Mammary epithelial cell (primary cell): ENCODE measurements at places on chromosomes 7 and 10. TPM values are rescaled to one million over a fixed set of nuclear protein-coding genes. Genes with fewer than 3 reads are reported as not detected.

- no peak for DNase-seq
Measured at GRCh38 chr7:137948083-137948844, 53.6 kb downstream of the CREB3L2 start.

NRCAM gene
- 42.5 and 48.6 TPM in 2 replicates for total RNA-seq

GRCh38 chr10:13308096-13308495 is 8.2 kb upstream of the PHYH start:
- DNase-seq, result no peak

PTPRZ1 gene
- 46.1 and 50.0 TPM in 2 replicates for total RNA-seq

GRCh38 chr10:75137533-75138438 is 26.3 kb downstream of the SAMD8 start:
- peak; percentile 63 for DNase-seq

DNA sequence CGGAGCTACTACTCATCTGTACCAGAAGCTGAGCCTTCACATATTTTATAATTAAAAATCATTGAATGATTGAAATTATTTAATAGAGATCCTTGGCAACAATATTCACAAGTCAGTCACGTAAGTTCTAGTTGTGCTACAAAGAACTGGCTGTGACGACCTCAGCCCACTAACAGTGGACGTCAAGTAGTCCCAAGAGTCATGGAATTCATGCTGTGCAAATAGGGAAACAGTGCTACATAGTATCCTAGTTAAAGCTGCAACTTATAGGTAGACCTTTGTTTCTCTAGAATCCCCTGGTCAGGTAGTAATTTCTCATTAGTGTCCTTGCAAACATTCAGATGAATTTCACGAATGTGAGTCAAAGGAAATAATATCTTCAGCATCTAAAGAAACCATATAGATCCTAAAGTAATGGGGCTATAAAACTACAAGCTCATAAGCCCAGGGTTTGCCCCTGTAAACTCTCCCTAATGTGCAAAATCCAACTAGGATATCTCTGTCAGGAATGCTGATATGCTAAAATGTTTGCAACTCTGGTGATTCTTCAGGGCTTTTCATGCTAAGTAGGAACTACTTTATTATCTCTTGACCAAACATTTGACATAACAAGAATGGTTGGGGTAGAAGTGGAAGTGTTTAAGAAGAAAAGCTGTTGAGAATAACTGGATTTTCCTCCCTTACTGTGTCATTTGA is 31.2 kb downstream of the CFAP69 start:
- DNase-seq, result no peak

CPN1 gene
- not detected for total RNA-seq

DNA sequence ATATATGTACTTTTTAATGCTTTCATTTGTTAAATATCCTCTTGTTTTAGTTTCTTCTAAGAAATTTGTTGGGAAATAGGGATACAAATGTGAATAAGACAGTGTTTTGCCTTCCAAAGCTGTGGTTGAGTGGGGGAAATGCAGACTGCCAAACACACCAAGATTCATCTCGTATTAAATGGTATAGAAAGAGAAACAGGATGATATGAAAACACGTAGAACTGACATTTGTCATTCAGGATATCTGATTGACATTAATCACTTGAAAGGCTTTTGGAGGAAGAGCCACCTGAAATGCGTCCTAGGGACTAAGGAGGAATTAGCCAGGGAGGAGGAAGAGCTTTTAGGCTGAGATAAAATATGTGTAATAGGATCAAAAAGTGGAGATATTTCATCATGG is 287.4 kb upstream of the SEMA3C start:
- no peak for DNase-seq

- DNase-seq, result no peak
Measured at GRCh38 chr10:113746217-113746957, 5.1 kb upstream of the PLEKHS1 start.

GRCh38 chr10:131645756-131646155 is 255.1 kb upstream of the PPP2R2D start:
- no peak for DNase-seq

GRCh38 chr7:37310327-37311080 is 138.2 kb downstream of the ELMO1 start:
- no peak for DNase-seq

DNA sequence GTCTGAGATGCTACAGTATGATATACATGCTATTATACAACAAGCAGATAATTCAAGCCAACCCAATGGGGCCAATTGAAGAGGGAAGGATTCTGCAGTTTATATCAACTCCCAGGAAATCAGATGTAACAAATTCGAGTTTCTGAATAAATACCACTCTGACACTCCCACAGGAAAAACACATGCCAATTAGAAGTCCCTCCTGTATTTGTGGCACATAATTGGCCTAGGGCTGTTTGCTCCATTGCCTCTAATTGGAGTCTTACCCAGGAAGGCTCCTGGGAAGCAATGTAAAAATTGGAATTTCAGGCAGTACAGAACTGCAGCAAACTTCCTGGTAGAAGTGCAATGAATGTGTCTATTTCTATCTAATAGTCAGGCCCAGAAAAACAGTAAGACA is 4.7 kb downstream of the PPA1 start:
- DNase-seq, result no peak

DNA sequence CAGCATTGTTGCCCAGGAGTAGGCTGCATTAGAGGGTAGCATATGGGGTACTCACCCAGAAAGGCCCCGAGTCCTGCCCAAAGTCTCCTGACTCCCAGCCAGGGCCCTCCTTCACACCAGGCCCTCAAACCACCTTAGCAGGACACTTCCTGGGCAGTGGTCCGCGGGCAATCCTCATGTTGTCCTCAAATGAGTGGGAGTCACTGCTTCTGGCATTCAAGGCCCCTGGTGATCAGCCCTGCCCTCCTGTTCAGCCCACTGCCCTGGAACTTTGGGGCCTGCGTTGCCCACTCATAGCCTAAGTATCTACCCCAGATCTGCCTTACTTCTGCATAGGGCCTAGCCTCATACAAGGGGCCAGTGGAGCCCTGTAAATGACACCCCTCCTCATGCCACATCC is 70.9 kb upstream of the PRLHR start:
- DNase-seq, result no peak

DNA sequence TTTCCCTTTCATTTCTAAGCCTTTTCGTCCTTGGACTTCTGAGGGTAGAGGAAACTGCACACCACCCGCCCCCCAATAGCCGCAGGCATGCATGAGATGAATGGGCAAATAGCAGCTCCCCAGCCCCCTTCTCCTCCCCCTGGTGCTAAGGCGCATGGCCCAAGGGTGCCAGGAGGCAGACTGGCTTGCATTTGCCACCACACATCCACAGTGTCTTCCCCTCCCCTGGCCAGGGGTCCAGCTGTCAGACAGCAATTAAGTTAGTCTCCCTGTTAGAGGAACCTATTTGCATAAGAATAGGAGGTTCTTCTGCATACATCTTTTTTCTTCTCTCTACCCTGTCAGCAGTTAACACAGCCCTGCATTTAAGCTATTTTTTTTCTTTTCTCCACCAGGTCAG is 20.2 kb downstream of the TOMM7 start:
- no peak for DNase-seq

- DNase-seq, result no peak
Measured at GRCh38 chr7:89695241-89695640, 459.0 kb upstream of the STEAP1 start.

- DNase-seq, result no peak
Measured at GRCh38 chr7:145584401-145584800, 532.2 kb upstream of the CNTNAP2 start.

DNA sequence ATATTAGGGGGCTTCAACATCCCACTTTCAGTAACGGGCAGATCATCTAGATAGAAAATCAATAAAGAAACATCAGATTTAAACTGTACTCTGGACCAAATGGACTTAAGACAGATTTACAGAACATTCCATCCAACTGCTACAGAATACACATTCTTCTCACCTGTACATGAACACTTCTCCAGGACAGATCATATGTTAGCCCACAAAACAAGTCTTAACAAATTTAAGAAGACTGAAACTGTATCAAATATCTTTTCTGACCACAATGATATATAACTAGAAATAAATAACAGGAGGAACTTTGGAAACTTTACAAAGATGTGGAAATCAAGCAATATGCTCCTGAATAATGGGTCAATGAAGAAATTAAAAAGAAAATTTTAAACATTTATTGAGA is 86.7 kb downstream of the MICU1 start:
- peak; percentile 82 for DNase-seq

- DNase-seq, result peak; percentile 75
Measured at GRCh38 chr7:41870461-41871138, 167.7 kb upstream of the INHBA start.

FAM131B gene
- 1.5 TPM for total RNA-seq

GRCh38 chr10:101565370-101565900 is 22.6 kb downstream of the POLL start:
- DNase-seq, result no peak

DRGX gene
- total RNA-seq, result not detected

SPDYE16 gene
- not detected in 2 replicates for total RNA-seq

DNA sequence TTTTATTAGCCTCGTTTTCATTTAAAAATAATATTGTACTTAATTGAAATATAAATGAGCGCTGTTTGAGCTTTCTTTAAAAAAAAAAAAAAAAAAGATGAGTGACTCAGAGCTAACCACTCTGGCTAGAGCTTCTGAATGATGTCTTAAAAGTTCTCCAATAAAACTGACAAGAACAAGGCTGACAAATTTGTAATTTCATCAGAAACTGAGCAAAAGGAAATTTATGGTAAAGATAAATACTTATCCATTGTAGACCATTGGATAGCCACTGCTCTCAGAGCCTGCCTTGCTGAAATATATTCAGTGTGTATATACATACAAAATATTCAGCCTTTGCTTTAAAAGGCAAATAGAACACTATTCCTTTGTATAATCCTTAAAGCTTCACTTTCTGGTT is 91.2 kb upstream of the OIT3 start:
- peak; percentile 11 for DNase-seq
